ENCODE measurements at places on chromosomes 2 and 18.

DNA sequence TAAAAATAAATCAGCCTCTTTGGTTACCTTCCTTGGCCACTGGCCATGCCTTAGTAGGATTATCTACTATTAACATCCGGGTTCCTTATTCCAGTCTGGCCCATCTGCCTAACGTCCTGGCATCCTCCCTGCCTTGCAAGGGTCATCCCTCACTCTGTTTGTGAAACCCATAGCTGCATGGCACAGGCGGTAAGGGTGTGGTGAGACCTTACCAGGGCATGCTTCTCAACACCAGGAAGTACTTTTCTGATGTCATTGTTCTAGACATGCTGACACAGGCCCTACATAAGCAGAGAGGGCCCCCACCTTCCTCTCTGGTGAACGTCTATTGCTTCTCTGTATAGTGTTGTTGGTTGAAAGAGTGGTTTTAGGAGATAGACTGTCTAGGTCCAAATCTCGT is 296.8 kb upstream of the SPRED2 start:
- DNase-seq, result no peak

- DNase-seq, result no peak
These were observed 6.6 kb upstream of the CYP27C1 start for GRCh38 chr2:127226520-127227263.

DNA sequence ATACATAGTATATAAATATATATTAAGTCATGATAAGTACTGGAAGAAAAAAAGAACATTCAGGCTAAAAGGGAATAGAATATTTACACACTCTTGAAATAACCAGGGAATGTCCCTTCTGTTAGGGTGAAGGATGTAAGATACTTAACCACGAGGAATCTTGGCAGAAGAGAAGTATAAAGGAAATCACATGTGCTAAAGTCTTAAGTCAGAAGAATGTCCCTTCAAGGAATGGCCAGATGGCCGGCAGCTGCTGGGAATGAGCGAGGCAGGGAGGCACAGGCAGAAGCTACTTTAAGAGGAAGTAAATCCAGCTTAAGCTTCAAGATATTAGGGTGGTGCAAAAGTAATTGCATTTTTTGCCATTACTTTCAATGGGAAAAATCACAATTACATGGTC is 5.5 kb downstream of the CCDC102B start:
- DNase-seq, result no peak

GRCh38 chr2:167703441-167703840 is 544.0 kb downstream of the STK39 start:
- DNase-seq, result no peak

DNA sequence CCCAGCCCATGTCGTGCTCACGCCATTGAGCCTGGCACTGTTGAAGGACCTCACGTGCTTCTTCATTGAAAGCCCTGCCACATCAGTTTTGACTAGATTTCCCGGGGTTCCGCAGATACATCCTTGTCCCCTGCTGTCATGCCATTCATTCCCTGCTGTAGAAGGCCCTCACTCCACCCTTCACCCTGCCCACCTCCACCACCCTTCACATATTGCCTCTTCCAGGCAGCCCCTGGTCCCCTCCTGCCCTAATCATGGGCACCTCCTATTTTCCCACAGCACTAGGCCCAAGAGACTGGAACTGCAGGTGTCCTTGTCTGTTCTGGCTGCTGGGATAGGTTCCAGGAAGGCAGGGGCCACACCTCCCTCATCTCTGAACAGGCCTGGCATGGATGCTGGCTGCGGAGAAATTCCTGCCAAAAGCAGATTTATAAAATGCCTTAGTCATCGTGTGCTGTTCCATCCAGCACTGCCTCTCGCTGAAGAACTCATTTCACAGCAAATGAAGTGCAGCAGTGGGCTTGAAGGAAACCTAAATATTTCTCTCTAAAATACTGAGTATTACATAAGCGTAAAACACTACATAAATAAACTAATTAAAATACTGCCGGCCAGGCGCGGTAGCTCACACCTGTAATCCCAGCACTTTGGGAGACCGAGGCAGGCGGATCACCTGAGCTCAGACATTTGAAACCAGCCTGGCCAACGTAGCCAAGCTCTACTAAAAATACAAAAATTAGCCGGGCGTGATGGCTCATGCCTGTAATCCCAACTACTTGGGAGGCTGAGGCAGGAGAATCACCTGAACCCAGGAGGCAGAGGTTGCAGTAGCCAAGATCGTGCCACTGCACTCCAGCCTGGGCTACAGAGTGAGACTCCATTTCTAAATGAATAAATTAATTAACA is 38.4 kb downstream of the EIF4E2 start:
- DNase-seq, result no peak

- no peak for DNase-seq
These were observed 1.3 kb upstream of the LMAN1 start for GRCh38 chr18:59360381-59360780.

DNA sequence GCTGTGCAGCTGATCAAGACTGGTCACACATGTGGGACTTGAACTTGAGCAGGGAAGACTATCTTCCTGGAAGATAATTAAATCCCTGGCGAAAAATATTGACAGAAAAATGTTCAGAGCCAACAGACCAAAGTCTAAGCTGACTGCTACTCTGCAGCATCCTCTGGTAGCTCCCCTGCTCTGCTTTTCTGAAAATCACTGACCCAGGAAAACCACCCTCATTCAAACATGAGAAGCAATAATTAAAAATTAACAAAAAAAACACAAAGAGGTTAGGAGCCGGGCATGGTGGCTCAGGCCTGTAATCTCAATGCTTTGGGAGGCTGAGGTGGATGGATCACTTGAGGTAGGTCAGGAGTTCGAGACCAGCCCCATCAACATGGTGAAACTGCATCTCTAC is 151.9 kb downstream of the SCG2 start:
- no peak for DNase-seq

GRCh38 chr18:77138270-77138669 is 5.7 kb upstream of the MBP start:
- DNase-seq, result no peak

DNA sequence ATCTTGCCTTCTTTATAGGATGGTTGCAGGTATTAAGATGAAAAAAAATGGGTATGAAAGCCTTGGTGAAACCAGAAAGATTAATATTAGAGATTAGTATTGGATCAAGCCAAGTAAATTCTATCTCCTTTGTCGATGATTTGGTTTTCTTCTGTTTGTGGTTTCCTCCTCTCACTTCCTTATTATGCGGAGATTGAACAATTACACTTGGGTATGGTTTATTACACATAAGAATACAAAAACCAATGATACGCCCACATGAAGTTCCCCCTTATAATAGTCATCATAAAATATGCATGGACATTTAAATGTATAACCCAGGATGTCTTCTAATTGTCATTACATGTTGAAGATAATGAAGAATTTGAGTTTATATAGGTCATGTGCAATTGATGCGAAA is 4.9 kb downstream of the LTBP1 start:
- no peak for DNase-seq

DNA sequence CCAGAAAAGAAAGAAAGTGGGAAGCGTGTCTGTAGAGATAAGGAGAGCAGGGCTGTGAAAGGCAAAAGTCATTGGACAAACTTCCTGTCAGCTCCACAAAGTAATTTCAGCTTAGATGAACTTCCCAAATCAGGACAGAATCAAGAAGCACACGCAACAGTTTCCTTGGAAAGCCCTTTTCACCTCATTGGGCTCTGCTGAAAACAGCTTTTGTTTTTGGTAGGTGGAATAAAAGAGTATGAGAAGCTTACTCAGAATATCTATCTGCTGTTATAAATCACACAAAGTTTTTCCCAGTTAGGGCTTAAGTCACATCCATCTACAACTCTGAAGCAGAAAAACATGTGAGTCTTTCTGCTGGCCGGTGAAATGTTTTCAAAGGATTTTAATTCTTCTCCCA is 42.4 kb upstream of the EFEMP1 start:
- no peak for DNase-seq

- no peak for DNase-seq
These were observed 59.6 kb downstream of the ITGB6 start for GRCh38 chr2:160140471-160140870.

- no peak for DNase-seq
These were observed 72.3 kb downstream of the OTX1 start for GRCh38 chr2:63122921-63123320.

- DNase-seq, result no peak
These were observed 635.9 kb downstream of the SUCLG1 start for GRCh38 chr2:83823229-83823628.

DNA sequence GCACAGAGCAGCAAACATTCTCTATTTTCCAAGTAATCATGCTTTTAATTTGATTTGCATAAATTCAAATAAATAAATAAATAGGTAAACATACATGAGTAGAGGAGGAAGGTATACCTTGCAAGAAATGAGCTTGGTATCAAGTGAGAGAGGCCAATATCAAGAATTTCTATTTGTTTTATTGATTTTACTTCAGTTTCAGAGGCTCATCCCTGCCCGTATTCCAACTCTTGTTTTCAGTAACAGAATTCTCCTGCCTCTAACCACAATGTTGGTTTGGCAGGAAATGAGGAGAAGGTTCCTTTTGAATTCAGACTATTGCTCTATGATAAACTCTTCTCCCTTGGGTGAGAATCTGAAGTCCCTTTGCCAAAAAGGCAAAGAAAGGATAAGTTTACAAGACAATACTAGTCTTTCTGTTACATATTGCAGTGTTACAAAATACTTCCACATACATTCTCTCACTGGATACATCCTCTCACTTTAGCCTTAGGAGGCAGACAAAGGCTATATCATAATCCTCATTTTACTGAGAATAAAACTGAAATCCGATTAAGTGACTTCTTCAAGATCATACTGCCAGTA is 68.3 kb upstream of the ZNF397 start:
- DNase-seq, result no peak

GRCh38 chr2:60554074-60554645 is 706 bp upstream of the BCL11A start:
- DNase-seq, result no peak

DNA sequence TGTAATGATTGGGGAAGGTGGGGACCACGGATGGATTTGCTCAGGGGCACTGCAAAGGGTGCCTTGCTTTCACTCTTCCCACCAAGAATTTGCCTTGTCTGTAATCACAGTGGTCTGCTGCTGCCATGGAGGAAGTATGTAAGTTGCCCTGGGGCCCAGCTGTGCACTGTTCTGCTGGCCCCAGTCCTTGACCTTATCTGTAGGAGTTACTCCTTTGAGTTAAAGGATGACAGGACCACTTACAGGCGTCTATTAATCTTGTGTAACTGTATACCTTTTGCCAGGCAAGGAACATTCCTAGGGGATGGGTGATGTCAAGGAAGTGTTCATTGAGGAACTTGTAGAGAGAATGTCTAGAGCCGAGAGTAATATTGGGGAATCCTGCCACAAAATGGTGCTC is 212.8 kb upstream of the LRRTM1 start:
- no peak for DNase-seq

DNA sequence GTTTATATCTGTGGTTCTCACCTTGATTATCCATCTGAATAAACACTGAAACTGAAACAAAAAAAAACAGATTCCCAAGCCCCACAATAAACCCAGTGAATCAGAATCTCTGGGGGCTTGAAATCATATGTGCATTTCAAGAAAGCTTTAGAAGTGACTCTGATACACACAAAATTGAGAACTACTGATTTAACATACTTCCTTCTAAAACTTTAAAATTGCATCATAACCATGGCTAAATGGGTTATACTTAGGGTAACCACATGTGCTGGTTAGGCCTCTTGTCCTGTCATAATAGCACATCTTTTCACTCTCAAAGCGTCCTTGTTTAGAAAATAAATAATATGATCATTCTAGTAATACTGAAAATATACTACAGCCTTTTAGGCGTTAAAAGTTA is 100.9 kb downstream of the ATAD2B start:
- DNase-seq, result no peak

GRCh38 chr2:109292386-109292785 is 163.4 kb downstream of the SH3RF3 start:
- no peak for DNase-seq

GRCh38 chr18:55795101-55795669 is 207.2 kb upstream of the TCF4 start:
- DNase-seq, result no peak

DNA sequence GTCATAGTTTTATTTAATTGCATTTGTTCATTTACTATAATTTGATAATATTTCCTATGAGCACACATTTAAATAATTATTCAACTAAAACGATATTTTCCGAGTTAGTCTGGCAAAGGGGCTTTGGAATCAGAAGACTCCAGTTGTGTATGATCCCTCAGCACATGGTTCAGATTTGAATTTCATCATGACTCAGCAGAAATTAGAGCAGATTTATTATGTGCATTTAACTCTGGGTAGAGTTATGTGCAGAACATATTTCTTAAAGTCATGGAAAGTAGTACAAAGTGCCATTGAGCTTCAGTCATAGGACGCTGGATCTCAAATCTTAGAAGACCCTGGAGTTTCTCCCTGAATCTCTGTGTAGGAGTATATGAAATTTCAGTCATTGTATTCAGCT is 106.7 kb downstream of the ADCYAP1 start:
- DNase-seq, result no peak

DNA sequence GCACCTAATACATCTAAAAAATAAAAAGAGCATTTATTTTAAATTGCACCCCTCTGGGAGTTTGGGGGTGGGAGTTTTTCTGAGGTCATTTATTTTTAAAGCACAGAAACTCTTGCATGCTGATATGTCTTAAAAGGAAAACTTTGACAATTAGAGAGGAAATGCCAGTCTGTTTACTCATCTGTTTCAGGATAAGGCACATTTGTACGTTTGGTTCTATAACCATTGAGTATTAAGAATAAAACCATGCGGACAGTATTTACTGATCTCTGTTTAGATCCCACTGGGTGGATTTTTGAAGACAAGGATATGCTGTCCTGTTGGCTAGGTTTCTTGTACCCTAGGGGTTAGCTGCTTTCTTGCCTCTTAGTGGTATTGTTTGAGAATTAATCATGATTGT is 122.9 kb downstream of the TANC1 start:
- DNase-seq, result no peak

- DNase-seq, result no peak
These were observed 117.0 kb downstream of the CHN1 start for GRCh38 chr2:174888146-174888545.

DNA sequence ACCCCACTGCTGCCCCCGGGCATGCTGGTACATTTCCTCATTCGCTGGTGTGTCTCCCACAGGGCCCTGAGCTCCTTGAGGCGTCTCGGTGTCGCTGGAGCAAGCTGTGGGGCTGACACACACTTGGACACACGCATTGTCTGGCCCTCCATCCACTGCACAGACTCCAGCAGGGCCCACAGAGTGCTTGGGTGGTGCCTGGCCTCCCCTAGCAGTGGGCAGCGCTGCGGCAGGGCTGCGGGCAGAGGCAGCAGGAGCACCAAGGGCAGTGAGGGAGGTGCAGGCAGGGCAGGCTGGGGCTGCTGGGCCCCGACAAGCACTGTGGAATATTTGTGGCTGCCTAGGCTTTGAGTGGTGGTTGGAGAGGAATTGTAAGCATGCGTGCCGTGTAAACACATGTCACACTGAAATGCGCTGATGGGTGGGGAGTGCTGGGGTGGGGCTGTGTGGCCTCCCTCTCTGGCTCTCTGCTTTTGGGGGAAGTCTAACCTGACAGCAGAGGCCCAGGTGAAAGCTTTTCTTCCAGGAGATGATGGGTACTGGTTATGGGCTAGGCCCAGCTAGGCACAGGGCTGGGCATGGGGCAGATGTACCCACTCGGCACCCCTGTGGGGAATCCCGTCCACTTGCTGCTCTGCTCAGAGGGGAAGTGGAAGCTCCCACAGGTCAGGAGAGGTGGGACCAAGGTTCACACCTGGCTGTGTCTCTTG is 55.5 kb upstream of the HS6ST1 start:
- no peak for DNase-seq

- DNase-seq, result no peak
These were observed 86.3 kb downstream of the PTPN4 start for GRCh38 chr2:119846021-119846420.

GRCh38 chr2:41933046-41933420 is 114.8 kb upstream of the PKDCC start:
- DNase-seq, result no peak

GRCh38 chr2:3257166-3257565 is 120.5 kb downstream of the EIPR1 start:
- no peak for DNase-seq
